NCI-H1436 treated with DMSO at 0.1 percent for 48 hours (cell line): ENCODE measurements at places on chromosomes 5 and 9.
A peak's percentile ranks its signal among the peaks of the same experiment; 100 is the strongest.

GRCh38 chr9:116812231-116813030, 125.3 kb downstream of the TRIM32 start:
- DNase-seq, result no peak

DNA sequence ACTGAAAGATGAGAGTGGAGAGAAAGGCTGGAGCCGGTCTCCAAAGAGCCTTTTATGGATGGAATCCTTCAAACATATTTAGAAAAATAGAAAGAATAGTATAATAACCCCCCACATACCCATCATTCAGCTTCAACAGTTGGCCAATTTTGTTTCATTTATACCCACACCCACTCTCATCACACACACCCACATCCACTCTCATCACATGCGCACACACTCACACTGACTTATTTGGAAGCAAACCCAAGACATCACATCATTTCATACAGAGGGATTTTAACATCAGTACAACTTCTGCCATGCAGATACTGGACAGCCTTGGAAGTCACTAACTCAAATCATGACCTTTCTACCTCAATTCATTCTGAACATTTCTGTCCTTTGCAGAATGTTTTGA, 72.8 kb upstream of the CPLX2 start:
- no peak for DNase-seq

GRCh38 chr9:116323571-116323970, 170.0 kb downstream of the PAPPA start:
- DNase-seq, result no peak

GRCh38 chr5:10403829-10404228, 37.9 kb upstream of the ROPN1L start:
- DNase-seq, result no peak

DNA sequence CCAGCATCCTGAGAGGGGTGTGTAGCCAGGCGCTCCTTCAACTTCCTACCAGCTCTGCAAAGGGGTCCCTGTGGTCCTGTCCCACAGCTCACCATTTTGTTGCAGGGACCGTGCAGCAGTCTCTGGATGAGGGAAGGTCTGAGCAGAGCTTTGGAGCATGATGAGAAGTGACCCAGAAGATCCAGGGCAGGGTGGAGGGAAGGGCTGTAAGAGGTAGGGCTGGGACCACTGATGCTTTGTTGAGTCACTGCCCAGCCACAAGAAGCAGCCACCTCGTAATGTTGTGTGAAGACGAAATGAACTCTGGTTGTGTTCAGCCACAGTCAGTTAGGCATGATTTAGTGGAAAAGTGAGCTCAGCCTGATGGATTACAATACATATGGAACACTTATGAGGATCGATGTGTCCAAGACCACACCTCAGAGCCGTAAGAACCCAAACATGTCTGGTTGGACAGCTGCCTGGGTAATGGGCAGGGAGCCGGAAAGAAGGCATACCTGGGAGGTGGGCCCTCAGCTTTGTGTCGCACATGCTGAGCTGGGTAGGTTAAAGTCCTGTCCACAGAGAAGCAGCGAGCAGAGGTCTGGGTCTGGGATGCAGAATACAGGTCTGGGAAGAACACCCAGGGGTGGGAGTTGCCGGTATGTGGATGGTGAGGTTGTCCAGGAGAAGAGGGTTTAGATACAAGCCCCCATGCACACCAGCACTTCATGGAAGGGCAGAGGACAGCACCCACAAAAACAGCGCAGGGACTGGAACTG, 250.1 kb downstream of the GADD45G start:
- DNase-seq, result no peak

DNA sequence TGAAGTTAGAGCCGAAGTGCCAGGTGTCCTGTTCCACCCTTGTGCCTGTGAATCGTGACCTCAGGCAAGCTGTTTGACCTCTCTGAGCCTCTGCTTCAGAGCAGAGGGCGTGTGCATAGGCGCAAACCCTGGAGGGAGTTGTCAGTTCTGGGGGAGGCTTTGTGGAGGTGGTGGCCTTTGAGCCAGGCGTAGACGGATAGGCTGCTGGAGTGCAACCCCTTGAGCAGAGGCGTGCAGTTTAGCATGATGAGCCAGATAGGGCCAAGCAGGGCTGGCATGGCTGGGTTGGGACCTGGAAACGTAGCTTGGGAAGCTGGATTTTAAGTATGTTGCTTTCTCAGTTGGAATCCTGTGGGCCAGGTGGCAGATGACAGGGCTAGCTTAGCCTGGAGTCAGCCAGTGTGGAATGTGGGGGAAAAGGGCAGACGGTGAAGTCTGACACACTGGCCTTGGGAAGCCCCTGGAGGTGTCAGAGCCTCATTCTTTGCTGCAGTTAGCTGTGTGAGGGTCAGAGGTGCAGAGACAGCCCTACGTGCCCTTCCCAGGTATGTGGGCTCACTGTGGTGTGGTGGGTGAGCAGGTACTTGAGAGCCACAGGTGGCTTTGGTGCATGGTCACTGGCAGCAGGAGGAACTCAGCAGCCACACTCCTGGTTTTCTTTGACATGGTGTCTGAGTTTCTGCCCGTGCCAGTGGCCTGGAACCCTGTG, 93.4 kb downstream of the DAB2IP start:
- DNase-seq, result no peak

DNA sequence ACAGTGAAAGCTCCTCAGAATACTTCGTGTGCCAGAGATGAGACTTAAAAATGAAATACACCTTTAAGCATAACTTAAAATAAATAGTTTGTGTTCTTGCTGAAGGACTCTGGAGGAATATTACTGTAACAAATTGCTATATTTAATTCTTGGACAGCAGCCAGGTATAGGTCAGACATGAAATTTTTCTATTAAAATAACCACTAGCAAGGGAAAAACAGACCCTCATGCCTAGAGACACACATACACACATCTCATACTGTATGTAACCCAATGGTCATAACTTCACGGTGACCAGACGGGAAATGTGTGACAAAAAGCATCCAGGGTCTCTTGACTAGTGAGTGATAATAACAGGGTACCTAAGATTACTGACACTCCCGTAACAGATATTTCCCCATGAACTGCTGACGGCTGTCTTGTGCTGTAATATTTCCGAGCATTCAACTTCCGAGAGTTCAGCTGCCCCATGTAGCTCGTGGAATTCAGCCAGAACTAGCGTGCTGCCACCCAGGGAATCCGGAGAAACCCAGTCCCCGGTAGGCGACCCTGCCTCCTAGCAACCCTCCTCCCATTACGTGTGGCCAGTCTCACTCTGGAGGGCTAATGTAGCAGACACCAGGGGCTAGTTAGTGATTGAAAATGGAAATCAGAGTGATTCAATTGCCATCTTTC, 2295.1 kb upstream of the WWC1 start:
- no peak for DNase-seq

DNA sequence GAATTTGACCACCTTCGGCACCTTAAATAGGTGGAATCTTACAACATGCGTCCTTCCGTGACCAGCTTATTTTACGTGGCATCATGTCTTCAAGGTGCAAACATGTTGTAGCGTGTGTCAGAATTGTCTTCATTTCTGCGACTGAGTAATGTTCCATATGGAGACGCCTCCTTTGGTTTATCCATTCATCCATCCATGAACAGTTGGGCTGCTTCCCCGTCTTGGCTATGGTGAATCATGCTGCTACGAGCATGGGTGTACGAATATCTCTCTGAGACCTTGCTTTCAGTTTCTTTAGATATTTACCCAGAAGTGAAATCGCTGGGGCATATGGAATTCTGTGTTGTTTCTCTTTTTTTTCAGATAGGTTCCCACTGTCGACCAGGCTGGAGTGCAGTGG, 391.9 kb upstream of the IRX2 start:
- no peak for DNase-seq

GRCh38 chr9:120765910-120766425, 27.2 kb downstream of the FBXW2 start:
- DNase-seq, result no peak

GRCh38 chr5:142922223-142922952, 152.2 kb downstream of the ARHGAP26 start:
- DNase-seq, result no peak

DNA sequence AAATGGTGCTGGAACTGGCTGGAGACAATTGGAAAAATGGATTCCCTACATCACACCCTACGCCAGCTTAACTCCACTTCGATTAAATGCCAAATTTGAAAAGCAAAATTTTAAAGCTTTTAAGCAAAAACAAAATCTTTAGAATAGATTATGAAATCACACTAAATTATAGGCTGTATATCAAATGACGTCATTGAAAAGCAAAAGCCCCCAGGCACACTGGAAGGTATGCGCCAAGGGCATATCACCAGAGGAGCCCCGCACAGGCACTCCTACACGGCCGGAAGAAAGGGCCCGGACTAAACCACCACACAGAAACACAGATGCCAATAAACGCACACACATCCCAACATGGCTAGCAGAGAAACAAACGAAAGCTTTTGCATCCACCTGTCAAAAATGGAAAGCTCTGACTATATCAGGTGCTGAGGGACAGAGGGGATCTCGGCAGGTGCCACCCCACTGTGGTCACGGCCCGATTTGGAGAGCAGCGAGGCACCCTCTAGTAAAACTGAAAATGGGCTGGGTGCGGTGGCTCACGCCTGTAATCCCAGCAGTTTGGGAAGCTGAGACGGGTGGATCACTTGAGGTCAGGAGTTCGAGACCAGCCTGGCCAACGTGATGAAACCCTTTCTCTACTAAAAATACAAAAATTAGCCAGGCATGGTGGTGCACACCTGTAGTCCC, 17.0 kb upstream of the MXD3 start:
- DNase-seq, result no peak

GRCh38 chr5:14406554-14406849, 175.1 kb upstream of the OTULINL start:
- DNase-seq, result no peak

GRCh38 chr5:26579712-26580111, 458.7 kb downstream of the CDH9 start:
- DNase-seq, result no peak

GRCh38 chr5:179337796-179338676, 7.2 kb downstream of the ADAMTS2 start:
- DNase-seq, result no peak

- no peak for DNase-seq
Observed at GRCh38 chr5:96958977-96959376, 23.1 kb downstream of the LNPEP start.

DNA sequence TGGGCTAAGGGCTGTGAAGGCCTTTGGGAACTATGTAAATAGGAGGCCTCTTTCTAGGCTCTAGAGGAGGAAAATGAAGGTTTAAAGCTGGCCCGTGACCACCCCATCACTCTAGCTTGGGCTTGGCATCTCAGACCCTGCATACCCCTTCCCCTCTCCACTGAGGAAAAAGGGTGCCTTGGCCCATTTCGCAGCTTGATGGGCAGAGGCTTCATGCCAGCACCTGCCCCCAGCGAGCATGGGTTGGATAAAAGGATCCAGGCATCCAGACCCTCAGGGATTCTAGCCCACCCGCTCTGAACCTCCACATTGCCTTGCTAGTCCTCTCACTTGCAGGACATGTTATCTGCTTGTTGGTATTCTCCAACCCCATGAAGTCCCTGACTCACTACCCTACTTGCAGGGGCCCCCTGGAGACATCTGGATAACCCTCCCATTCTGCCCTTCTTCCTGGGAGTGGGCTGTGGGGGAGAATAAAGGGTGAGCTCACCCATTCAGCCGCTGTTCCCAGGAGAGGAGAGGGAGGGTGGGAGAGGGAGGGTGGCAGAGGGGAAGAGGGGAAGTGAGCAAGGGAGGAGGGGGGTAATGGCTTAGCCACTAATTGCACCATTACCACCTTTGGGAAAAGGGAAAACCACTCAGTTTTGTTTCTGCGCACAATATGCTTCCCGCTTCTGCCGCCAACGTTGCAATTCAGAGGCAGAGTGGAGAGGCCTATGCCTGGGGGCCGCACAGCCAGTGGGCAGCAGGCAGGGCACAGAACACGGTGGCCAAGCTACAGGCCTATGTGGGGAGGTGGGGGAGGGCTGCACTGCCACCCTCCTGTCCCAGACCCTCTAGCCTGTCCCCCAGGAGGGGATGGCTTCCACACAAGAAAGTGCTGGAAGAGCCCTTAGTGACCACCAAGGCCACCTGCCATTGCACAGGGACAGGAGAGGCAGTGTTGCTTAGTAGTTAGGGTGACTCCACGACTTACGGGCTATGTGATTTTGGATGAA, 2.1 kb upstream of the CAMK2A start:
- DNase-seq, result peak; percentile 52

GRCh38 chr5:138875946-138876345, 811 bp upstream of the LRRTM2 start:
- no peak for DNase-seq

DNA sequence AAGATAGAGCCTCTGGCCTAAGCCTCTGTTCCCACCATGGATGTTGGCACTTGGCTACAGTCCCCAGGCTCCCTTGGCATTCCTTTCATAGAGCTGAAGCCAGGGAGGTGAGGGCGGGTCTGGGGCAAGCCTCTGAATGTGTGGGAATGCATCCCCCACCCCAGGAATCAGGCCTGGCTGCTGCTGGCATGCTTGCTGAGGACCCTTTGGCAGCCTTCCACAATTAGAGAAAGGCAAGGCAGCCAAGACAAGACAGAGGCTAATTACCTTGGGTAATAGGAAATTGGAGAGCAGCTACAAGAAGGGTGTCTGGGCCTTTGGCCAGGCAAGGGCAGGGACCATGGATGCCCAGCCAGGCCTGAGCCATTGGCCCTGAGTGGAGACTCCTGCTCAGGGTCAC, 204.4 kb upstream of the TRIM32 start:
- no peak for DNase-seq

DNA sequence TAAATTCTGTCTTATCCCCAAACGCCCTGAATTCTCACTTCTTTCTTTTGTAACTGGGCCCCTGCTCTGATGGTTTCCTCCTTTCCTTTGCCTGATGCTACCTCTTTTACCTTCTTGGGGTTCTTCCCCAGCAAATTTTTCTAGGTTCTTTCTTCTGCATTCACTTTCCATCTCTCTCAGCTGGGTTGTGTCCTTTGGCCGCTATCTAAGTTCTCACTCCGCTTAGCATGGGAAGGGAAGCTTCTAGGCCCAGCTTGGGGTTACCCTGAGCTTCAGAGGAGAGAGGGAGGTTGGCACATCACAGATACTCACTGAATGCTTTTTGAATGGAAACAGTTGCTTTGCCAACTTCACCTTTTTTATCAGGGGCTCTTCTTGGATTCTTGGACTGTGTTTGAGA, 17.0 kb downstream of the PALM2AKAP2 start:
- DNase-seq, result no peak

GRCh38 chr5:176550275-176550831, 1.2 kb downstream of the CDHR2 start:
- DNase-seq, result no peak

- no peak for DNase-seq
Observed at GRCh38 chr9:93295456-93296076, 111.6 kb downstream of the WNK2 start.

DNA sequence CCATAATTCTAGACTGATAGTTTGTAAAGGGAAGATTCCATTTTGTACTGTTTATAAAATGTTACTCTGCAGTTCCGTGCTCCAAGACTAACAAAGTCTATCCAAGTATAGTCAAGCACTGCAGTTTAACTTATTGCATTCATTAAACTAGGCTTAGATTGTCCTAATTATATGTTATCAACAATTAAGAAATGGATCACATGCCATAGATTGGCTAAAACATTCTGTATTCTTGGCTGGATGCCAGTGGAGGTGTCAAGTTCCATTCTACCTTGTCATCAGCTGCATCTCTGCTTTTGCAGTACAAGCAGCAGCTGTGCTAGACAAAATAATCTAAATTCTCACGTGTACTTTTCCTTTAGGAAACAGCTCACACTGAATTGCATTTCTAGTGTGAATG, 69.4 kb upstream of the MEF2C start:
- peak; percentile 68 for DNase-seq

GRCh38 chr9:111896942-111897600, 457 bp downstream of the UGCG start:
- DNase-seq, result no peak
